ENCODE measurements at places on chromosomes 5 and 9.

- no peak for DNase-seq
These were observed 1.7 kb upstream of the ABL1 start for GRCh38 chr9:130833031-130833990.

DNA sequence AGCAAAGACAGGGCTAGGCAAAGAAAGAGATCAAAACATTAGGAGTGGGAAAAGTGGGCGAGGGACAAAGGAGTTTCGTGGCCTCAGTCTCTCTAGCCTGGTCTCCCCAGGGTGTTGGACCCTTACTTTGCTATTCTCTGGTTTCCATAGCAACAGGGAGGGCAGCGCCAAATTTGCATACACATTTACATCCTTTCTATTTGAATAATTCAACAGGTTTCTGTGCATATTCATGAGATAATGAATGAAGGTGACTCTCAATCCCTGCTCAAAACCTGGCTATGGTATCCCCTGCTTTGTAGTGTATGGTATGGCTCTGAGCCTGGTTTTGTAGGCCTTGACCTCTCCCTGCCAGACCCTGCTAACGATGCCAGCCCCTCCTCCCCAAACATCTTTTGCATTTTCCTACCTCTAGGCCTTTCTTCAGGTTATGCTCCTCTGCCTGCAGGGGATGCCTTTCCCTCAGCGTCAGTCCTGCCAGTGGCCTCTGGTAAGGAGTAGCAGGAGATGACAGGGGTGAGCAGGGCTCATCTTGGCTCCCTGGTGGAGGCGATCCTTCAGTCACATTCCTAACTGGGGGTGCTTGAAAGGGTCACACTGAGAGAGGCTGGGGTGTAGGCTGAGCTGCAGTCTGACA is 9.8 kb downstream of the RPP25L start:
- DNase-seq, result no peak

DNA sequence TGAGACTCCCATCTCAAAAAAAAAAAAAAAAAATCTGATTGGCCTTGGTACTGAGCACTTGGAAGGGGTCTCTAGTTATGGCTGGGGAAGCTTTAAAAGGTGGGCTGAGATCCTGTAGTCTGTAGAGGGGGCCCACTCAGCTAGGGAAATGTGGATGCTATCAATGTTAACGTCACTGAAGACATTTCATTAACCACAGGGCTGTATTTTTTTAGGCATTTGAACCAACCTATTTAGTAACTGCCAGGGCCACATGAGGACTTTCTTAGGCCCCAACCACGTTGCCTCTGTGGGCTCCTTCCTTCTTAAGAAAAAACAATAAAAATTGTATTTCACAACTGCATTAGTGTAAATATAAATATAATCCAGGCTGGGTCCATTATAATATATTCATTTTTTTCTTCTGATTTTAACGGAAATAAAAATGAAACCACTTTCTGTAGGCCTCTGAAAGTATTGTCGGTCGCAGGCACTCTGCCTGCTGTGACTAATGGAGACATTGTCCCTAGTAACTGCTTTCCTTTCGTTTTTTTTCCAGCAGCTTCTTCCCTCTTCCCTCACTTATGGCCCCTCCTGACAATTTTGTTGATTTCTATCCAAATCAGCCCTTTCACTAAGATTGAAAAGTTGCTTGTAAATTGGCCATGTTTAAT is 71.6 kb downstream of the GCNT1 start:
- no peak for DNase-seq

- no peak for DNase-seq
These were observed 896 bp downstream of the EBF1 start for GRCh38 chr5:159098603-159099436.

DNA sequence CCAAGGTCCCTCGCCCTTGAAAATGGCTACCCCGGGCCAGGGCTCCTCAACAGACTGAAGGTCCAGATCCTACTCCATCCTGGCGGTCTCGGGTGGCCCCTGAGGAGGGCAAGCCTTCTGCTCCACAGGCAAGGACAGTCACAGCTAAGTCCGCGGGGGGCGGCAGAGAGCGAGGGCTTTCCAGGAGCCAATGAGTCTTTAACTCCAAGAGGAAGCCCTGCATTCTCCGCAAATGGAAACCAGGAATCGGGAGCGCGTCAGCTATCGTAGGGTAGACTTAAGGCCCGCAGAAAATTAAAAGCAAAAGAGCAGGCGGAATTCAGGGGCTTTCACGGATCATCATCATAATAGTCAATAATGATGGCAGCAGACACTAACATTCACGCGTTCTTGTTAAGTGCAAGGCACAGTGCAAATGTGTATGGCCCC is 87.8 kb upstream of the TNFAIP8 start:
- DNase-seq, result peak; percentile 46

GRCh38 chr9:12882430-12882829 is 107.6 kb downstream of the LURAP1L start:
- no peak for DNase-seq

- no peak for DNase-seq
These were observed 133.4 kb downstream of the ADAMTS19 start for GRCh38 chr5:129593525-129593924.

GRCh38 chr9:70085241-70085640 is 41.6 kb downstream of the MAMDC2 start:
- DNase-seq, result no peak

- no peak for DNase-seq
These were observed 543 bp downstream of the ST8SIA4 start for GRCh38 chr5:100902440-100903038.

GRCh38 chr9:135268981-135269380 is 181.5 kb downstream of the OLFM1 start:
- DNase-seq, result no peak

DNA sequence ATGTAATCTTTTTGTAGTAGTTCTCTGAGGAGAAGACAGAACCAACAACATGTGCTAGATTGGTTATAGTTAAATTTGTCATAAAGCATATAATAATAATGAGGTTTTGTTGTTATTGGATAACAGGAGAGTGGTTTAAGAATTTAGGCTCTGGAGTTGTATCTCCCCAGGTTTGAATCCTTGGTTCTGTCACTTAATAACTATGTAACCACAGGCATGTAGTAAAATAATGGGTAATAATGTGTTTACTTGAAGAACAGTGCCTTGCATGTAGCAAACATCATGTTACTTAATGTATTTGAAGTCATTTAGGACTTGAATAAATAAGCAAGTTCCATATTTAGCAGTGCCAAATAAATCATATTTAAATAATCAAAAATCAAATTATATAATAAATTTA is 55.8 kb downstream of the NSD1 start:
- no peak for DNase-seq

DNA sequence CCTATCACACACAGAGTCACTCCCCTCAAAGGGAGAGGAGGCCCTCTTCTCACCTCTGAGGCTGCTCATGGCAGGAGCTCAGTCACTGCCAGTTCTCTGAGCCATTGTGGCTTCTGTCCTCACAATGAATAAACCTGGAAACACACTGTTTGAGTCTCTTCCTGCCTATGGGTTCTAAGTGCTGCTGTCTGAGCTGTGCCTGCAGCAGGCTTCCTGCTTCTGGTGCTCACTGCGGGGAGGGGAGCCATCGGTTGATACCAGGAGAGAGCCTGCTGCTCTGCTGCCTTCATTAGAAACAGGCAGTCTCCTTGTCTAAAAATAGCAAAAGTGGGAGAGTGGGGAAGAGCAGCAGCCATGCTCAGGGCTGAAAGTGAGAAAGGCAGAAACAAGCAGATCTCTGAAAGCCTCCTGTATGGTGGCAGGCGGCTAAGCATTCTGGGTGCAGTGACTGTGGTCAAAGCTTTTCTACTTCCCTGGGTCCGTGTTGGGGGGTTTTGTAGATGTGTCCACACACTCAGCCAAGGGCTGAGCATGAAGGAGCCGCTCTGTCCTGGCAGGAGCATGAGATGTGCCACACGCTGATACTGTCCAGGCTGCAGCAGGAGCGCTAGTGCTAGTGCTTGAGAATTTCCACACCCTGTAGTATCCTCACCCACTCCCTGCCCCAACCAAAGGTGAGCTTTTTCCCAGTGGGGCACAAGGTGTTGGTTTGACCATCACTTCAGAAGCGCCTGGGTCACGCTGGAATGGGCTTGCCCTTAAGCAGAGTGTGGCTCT is 34.2 kb downstream of the PRKACG start:
- DNase-seq, result no peak

GRCh38 chr5:158594595-158595242 is 505.0 kb downstream of the EBF1 start:
- DNase-seq, result no peak

GRCh38 chr9:70053864-70054263 is 10.2 kb downstream of the MAMDC2 start:
- no peak for DNase-seq

DNA sequence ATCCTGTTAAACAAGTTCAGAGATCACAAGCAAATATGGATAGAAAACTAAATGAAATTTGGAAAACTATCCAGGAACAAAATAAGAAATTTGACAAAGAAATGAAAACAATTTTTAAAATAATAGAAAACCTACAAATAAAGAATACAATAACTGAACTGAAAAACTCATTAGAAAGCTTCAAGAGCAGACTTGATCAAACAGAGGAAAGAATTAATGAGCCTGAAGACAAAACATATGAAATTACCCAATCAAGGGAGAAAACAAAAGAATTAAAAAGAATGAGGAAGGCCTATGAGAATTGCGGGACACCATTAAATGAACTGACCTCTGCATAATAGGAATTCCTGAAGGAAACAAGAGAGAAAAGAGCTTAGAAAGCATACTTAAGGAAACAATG is 39.8 kb upstream of the TNPO1 start:
- no peak for DNase-seq

GRCh38 chr5:41252036-41252435 is 38.7 kb upstream of the C6 start:
- DNase-seq, result no peak

DNA sequence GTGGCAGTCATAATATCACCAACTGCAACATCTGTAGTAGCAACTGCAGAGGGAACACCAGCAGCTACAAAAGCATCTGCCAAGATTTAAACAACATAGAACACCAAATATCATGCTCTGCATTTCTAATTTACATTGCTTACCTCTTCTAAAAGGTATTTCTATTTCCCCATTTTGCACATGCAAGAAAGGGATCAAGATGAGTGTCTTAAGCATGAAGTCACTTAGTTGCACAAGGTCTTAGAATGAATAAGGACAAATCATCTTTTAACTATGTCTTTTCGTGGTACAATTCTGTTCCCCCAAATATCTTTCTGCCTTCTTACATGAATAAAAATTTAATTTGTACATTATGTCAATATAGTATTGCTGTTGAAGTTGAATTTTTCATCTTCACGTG is 1746.4 kb downstream of the EFNA5 start:
- DNase-seq, result no peak

DNA sequence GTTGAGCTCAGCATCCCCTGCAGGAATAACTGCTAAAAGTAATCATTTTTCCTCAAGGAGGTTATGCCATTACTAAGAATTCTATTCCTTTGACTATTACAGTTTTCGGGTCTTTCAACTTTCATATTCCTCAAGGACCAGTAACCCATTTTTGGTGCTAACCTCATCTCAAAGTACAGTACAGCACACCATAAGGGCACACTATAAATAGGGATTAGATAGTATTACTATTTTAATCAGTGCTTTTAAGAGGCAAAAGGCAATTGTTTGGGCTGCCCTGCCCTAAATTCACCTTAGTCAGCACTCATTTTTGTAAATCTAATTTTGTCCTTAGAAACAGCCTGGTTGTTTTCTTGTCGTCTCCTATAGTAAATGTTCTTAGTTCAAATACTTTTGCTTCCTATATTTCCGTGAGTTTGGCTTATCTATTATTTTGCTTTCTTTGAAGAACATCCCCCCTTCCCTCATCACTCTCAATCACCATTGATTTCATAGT is 13.6 kb upstream of the GARNL3 start:
- DNase-seq, result no peak

GRCh38 chr5:14753947-14754346 is 89.4 kb downstream of the OTULIN start:
- DNase-seq, result no peak

DNA sequence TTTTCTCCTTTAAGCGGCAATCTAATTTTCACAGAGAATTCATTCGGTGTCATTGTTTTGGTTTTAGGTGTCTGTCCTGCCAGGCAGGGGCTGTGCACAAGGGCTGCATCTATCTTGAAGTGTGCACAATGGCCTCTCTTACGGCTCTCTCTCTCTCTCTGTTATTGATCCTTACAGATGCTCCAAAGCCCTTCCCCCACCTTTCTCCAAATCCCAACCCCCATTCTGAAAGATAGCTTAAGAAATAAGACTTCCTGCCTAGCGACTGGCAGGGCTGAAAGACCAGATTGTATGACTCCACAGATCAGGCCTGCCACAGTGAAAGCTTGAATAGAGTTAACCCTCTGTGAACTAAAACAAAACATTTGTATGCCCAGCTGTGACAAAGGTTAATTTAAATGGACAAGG is 86.5 kb upstream of the NR5A1 start:
- DNase-seq, result peak; percentile 31

- DNase-seq, result no peak
These were observed 82.0 kb downstream of the SLC1A1 start for GRCh38 chr9:4572184-4572826.

- DNase-seq, result no peak
These were observed 621.9 kb downstream of the DTWD2 start for GRCh38 chr5:118366429-118366828.

- no peak for DNase-seq
These were observed 24.1 kb downstream of the PCSK1 start for GRCh38 chr5:96408841-96409538.
